Fibroblast of lung (primary cell): ENCODE measurements at places on chromosomes 13 and 19. TPM values are rescaled to one million over a fixed set of nuclear protein-coding genes. Genes with fewer than 3 reads are reported as not detected.

Gene ACER1
- not detected in 2 replicates for total RNA-seq

Gene CFD
- total RNA-seq = 18.8 and 206 TPM in 2 replicates

Gene ZNF577
- total RNA-seq = 8.9 and 9.0 TPM in 2 replicates

Gene BEST2
- not detected in 2 replicates for total RNA-seq

Gene VSTM1
- total RNA-seq = not detected in 2 replicates

Gene TTC9B
- total RNA-seq = not detected in 2 replicates

Gene LGALS16
- total RNA-seq = not detected in 2 replicates

Gene PRR20C
- not detected in 2 replicates for total RNA-seq

Gene TFDP1
- 34.9 and 44.8 TPM in 2 replicates for total RNA-seq

Gene SERTM1
- not detected in 2 replicates for total RNA-seq

Gene IGFL2
- not detected in 2 replicates for total RNA-seq

Gene AZU1
- 0.17 TPM in 1 of 2 replicates, not detected in the other for total RNA-seq
